M059J (cell line): ENCODE measurements at places on chromosomes 6 and 20. TPM values are rescaled to one million over a fixed set of nuclear protein-coding genes. Genes with fewer than 3 reads are reported as not detected.

CST9L gene
- total RNA-seq: not detected in 2 replicates

CLVS2 gene
- not detected in 2 replicates for total RNA-seq

NR2E1 gene
- 0.37 and 1.2 TPM in 2 replicates for total RNA-seq

C20orf141 gene
- total RNA-seq: not detected in 2 replicates

AVP gene
- not detected in 2 replicates for total RNA-seq

SOBP gene
- 1.6 and 2.7 TPM in 2 replicates for total RNA-seq

TINAG gene
- total RNA-seq: not detected in 2 replicates

BTNL2 gene
- total RNA-seq: not detected in 2 replicates

DZANK1 gene
- total RNA-seq: 1.7 and 1.8 TPM in 2 replicates

SLCO4A1 gene
- total RNA-seq: 43.9 and 69.5 TPM in 2 replicates

PI16 gene
- total RNA-seq: not detected in 2 replicates

C6orf52 gene
- total RNA-seq: 0.32 and 0.44 TPM in 2 replicates
